ENCODE measurements at places on chromosomes 5 and 9.

DNA sequence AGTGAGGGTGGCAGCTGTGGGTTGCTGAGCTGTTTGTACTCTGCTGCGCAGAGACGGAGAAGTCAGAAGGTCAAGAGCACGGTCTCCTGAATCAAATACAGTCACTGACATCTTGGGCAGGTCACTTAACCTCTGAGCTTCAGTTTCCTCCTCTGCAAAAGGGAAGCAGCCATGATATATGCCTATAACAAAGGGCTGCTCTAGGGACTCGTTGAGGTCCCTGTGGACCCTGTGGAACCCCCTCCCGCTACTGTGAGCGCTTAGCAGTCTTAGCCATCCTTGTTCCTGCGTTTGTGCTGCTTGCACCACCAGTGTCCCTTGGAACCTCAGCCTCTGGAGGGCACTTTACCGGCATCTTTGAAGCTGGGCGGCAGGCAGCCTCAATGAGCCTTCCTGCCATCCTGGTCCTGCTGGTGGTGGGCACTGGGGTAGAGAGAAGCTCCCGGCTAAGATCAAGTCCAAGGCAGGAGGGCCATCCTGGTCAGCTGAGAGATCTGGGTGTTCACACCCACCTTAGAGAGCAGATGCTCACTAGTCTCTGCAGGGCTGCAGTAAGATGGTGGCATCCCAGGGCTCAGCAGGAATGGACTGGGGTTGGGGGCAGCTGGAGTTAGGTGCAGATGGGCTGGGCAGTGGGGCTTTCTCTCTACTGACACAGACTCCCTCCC, 8.7 kb downstream of the JADE2 start:
- peaks cover 50% of the 10 kb centered on the region for H3K4me1 ChIP-seq
- H3K36me3 ChIP-seq, result peaks cover 42% of the 10 kb centered on the region
- ATAC-seq, result no peak
- no peaks in the 10 kb centered on the region for H3K27me3 ChIP-seq
- no peak overlapping the region for H3K4me3 ChIP-seq

GRCh38 chr5:149765932-149766331, 35.8 kb downstream of the PPARGC1B start:
- H3K27ac ChIP-seq, result no peak overlapping the region
- no peaks in the 10 kb centered on the region for H3K4me1 ChIP-seq
- no peak for ATAC-seq
- no peaks in the 10 kb centered on the region for H3K36me3 ChIP-seq

DNA sequence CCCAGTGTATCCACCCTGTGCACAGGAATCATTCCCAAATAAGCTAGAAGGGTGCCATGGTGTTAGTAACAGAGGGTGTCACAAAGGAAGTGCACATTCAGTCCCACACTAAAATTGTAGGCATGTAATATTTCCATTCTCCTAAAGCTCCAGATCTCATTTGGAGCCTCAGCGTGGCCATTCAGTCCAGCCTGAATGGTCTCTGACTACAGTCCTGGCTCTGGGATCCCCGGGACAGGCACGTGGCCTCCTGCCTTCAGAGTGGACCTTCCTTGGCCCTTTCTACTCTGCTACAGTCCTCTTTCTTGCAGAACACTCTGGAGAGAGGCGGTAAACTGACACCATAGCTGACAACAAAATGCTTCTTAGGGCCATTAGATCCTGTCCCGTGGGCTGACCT, 243.9 kb downstream of the IRX2 start:
- no peak for ATAC-seq
- no peak overlapping the region for H3K27ac ChIP-seq
- H3K4me3 ChIP-seq, result no peak overlapping the region
- peaks cover 5% of the 10 kb centered on the region for H3K27me3 ChIP-seq
- H3K36me3 ChIP-seq, result no peaks in the 10 kb centered on the region

DNA sequence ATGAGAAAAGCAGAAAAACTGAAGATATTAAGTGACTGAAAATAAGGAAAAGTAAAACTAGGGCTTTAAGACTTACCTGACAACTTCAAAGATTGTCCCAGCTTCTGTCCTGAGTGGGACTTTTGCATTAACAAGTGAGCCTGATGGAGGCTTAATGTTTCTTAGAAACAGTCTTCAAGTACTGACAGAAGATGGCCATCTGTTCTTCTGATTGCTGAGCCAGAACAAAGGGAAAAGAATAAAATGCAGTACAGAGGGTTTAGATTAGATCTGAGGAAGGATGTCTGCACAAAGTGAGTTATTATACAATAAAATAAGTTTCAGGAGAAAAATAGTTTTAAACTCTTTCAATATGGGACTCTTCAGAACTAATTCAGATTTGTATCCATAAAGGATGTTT, 500.7 kb downstream of the CETN3 start:
- no peaks in the 10 kb centered on the region for H3K36me3 ChIP-seq
- no peaks in the 10 kb centered on the region for H3K4me1 ChIP-seq
- no peak overlapping the region for H3K27ac ChIP-seq
- H3K27me3 ChIP-seq, result no peaks in the 10 kb centered on the region
- ATAC-seq, result no peak

GRCh38 chr5:126351153-126351552, 72.1 kb upstream of the GRAMD2B start:
- H3K36me3 ChIP-seq, result no peaks in the 10 kb centered on the region
- no peak overlapping the region for H3K4me3 ChIP-seq
- peaks cover 1% of the 10 kb centered on the region for H3K27me3 ChIP-seq
- no peak for ATAC-seq
- H3K4me1 ChIP-seq, result peaks cover 5% of the 10 kb centered on the region

DNA sequence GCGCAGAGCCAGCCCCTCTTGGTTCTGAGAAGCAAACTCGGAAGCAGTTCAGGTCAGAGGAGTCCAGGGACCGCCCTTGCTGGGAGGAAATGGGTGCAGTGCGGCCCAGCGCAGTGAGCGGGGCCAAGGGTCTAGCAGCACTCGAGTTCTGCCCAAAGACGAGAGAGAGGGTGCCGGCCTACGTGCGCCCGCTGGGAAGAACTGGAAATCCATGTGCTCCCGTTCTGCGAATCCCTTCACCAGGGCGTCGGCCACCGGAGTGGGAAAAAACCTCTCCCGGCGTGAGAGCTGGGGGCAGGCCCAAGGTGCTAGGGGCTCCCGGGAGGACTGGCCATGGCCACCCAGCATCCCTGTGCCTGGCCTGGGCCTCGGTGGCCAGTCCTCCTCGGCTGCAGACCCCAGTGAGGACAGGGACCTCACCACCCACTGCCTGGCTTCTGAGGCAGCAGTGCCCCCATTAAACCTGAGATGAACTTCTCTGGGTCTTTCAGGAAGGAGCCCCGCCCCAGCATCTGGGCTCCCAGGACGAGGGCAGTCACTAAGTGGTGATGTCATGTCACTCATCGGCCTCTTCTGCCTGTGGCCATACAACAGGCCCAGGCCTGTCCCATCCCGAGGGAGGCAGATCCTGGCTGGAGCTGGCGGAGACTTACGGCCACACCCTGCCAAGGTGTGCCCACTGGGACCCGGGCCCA, 10.6 kb downstream of the TMEM250 start:
- ATAC-seq, result no peak
- no peaks in the 10 kb centered on the region for H3K27me3 ChIP-seq
- H3K36me3 ChIP-seq, result peaks cover 6% of the 10 kb centered on the region
- H3K27ac ChIP-seq, result peak overlapping the region; percentile 85

GRCh38 chr5:83714810-83715209, 5.8 kb downstream of the HAPLN1 start:
- ATAC-seq, result no peak
- no peaks in the 10 kb centered on the region for H3K4me1 ChIP-seq
- no peak overlapping the region for H3K27ac ChIP-seq
- H3K27me3 ChIP-seq, result peaks cover 24% of the 10 kb centered on the region

DNA sequence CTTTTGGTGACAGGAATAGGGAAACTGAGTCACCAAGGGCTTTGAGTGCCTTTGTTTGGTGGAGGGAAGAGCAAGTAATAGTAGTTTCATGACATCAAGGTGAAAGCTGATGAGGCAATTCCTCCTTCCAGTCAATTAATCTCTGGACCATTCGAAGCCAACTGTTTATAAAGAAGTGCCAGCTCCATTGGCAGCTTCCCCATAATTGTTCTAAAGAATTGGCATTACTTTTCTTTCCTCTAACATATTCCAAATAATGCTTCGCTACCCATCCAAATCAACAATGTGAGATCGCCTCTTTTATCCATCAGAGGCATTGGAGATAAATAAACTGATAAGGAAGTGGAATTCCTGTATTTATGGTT, 132.4 kb downstream of the NPR3 start:
- no peak overlapping the region for H3K4me3 ChIP-seq
- no peaks in the 10 kb centered on the region for H3K36me3 ChIP-seq

GRCh38 chr5:135028791-135029476, 5.1 kb downstream of the PITX1 start:
- ATAC-seq, result no peak
- H3K4me1 ChIP-seq, result peaks cover 9% of the 10 kb centered on the region
- H3K36me3 ChIP-seq, result peaks cover 15% of the 10 kb centered on the region
- H3K27ac ChIP-seq, result no peak overlapping the region

DNA sequence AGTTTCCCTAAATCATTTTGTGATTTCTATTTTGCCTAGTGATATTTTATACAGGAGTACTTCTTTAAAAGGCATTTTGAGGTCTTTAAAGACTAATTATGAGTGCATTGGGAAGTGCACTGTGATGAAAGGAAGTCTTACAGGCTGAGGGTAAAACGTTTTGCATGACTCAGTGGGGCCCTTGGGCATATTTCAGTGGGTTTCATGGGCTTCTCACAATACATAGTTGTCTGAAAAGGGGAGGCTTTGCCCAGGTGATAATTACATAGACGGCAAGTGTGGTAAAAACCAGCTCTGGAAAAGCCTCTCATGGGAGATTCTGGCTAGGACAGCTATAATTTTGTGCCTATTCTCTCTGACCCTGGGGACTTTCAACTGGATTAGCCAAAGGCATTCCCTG, 387.2 kb downstream of the ARHGEF28 start:
- H3K4me3 ChIP-seq, result no peak overlapping the region
- H3K36me3 ChIP-seq, result no peaks in the 10 kb centered on the region
- H3K27me3 ChIP-seq, result peaks cover 30% of the 10 kb centered on the region
- H3K27ac ChIP-seq, result no peak overlapping the region

- H3K4me3 ChIP-seq, result peak overlapping the region; percentile 81
- H3K27me3 ChIP-seq, result peaks cover 3% of the 10 kb centered on the region
- H3K27ac ChIP-seq, result peak overlapping the region; percentile 77
- peak; percentile 47 for ATAC-seq
- H3K4me1 ChIP-seq, result peaks cover 14% of the 10 kb centered on the region
Measured at GRCh38 chr9:126860757-126861466, 473 bp downstream of the ZBTB34 start.

- H3K4me1 ChIP-seq, result peaks cover 12% of the 10 kb centered on the region
- no peaks in the 10 kb centered on the region for H3K36me3 ChIP-seq
- H3K27ac ChIP-seq, result no peak overlapping the region
Measured at GRCh38 chr9:91795598-91796241, 154.3 kb downstream of the ROR2 start.

Measured in activated T-helper 17 cell treated with anti-CD3 and anti-CD28 coated beads, Interleukin-2, amount 50 U/mL, for 72 hours (primary cell).